ENCODE measurements at places on chromosomes 2 and 18.

GRCh38 chr2:37713258-37713700 is 41.8 kb upstream of the CDC42EP3 start:
- DNase-seq: no peak

DNA sequence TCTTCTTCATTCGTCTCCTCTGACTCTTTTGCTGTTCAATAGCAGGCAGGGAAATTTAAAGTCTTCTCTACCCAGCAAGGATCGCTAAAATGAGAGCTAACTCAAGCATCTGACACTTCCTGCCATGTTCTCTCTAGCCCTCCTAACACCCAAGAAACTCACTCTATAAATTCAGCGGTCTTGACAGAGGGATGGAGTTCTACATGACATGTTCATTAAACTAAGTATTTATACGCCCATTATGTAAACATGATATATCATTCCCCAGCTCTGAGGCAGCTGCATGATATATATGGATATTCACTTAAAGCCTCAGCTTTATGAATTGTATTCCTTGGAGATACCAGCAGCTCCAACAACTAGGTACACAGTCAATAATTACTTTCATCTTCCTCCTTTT is 231.0 kb downstream of the METTL4 start:
- DNase-seq: no peak

GRCh38 chr18:72261590-72261989 is 282.6 kb downstream of the CBLN2 start:
- DNase-seq: no peak

GRCh38 chr2:134705861-134706586 is 12.8 kb downstream of the TMEM163 start:
- DNase-seq: no peak

DNA sequence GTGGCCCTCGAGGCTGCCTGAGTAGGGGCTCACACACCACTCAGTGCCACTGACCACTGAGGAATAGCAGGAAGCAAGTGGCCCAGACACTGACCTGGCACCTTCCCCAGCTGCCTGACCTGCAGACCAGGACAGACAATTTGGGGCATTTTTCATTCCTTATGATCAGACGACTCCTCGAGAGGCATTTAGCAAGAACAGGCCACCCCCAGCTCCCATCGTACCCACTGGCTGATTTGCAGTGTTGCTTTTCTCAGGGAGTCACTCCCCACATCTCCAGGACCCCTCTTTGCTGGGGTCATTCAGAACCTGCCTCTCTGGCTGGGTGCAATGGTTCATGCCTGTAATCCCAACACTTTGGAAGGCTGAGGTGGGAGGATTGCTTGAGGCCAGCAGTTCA is 185.7 kb downstream of the HAUS1 start:
- peak; percentile 7 for DNase-seq

- DNase-seq: peak; percentile 60
Observed at GRCh38 chr2:232611559-232612218, 21.7 kb upstream of the EFHD1 start.

GRCh38 chr2:180003073-180003472 is 4.0 kb downstream of the CWC22 start:
- no peak for DNase-seq

DNA sequence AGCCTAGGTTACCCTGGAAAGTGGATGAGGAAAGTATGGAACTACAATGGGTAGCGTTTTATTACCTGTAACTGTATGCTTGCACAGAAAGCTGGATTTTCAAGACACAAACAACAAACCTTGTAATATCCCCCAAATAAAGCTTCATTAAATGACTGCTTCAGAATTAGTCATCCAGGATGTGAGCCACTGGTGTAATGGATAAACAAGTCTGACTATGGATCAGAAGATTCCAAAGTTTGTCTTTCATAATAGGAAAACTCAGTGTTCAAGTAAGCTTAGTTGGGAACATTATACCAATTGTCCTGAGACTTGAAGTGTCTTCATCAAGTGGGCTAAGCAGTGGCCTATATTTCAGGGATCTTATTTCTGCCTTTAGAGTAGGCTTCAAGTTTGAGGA is 518.8 kb downstream of the LRP1B start:
- no peak for DNase-seq

GRCh38 chr2:71830497-71831192 is 317.0 kb downstream of the CYP26B1 start:
- DNase-seq: no peak

DNA sequence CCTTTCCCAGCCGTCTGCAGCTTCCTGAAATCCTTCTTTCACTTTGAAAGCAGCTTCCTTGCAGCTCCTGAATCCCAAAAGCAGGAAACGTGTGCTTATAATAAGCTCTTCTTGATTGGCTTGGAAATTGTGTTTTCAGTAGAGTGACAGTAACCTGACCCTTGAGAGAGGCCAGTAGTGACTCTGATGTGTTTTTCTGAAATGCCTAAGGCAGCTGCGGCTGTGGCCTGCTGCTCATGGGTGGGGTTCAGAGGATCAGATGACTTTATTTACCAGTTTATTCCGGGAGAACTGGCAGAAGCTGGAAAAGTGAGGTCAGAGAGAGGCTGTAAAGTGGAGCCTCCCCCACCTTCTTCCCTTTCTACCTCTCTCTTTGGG is 31.9 kb upstream of the RPIA start:
- no peak for DNase-seq

- DNase-seq: no peak
Observed at GRCh38 chr2:72361521-72361920, 213.9 kb upstream of the CYP26B1 start.

DNA sequence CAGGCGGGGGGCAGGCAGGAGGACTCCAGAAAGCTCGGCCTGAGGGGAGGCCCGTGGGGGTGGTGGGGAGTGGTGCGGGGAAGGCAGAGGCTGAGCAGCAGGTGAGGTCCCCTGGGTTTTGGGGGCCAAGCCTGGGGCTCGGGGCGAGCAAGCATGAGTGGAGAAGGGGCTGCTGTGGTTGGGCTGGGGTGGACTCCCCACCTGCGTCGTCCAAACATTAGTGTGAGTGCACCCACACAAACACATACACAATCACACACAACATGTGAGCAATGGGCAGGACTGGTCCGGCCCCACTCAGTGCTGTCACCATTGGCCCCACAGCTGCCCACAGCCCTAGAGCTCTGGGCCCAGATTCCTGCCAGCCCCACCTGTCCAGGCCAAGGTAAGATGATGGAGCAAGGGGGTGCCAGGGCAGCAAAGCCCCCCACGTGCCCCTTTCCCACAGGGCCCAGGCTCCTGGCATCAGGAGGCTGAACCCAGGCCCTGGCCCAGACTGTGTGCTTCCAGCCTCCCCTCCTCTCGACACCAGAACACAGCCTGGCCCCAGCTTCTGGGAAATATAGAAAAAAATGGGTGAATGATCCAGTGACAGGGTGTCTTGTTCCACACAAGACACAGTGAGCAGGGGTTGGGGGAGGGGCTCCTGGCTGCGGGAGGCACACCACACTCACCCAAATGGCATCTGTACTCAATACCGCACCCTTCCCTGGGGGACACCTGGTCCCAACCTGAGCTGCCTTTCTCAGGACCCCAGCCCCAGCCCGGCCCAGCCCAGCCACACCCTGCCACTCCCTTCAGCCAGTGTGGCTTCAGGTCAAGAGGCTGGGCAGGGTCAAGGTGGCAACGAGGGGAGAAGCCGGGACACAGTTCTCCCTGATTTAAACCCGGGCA is 463 bp upstream of the ALPP start:
- no peak for DNase-seq

GRCh38 chr2:96616535-96616934 is 21.6 kb downstream of the KANSL3 start:
- no peak for DNase-seq

DNA sequence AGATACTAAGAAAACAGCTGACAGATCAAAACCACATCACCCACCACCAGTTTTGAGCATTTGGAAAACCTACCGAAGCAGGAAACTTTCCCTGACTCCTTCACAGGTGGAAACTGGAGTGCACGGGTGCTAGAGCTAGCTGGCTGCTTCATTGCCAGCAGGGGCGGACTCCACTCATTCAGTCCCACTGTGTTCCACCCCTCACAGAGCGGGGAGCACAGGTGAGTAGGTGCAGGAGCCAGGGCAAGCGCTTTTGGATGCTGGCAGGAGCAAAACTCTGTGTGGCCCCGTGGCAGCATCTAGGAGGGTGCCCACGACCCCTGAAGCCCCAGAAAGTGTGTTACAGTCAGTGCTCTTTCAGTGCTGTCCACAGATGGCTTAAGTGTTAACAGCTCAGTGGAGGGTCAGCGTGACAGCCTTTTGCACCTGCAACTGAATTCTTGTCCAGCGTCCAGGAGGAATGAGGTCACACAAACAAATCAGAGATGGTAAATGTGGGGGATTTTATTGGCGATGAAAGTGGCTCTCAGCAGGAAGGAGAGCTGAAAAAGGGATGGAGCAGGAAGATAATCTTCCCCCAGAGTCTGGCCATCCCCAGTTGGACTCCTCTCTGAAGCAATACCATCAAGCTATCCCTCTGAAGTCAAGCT is 71.1 kb downstream of the TMEM163 start:
- no peak for DNase-seq

GRCh38 chr2:159030674-159031380 is 62.4 kb downstream of the TANC1 start:
- DNase-seq: no peak

GRCh38 chr2:186327251-186327868 is 158.7 kb upstream of the ZC3H15 start:
- no peak for DNase-seq

DNA sequence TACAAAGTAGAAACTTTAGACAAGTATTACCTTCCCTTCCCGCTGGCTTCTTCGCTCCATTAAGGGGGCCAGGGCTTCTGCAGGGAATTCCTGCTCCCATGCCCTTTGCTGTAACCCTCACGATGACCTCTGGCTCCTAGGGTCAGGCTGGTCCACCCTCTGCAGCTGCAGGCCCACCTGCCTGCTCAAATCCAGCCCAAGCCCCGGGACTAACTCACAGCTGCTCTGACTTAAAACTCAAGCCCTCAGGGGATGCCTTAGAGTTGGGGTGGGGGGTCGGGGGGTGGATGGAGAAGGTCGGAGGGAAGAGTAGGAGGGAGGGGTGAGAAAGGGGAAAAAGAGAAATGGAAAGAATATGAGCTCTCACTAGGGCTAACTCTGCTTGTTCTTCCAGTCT is 4.9 kb downstream of the IGFBP5 start:
- DNase-seq: no peak

GRCh38 chr2:172480301-172481218 is 53.2 kb downstream of the ITGA6 start:
- no peak for DNase-seq

- no peak for DNase-seq
Observed at GRCh38 chr2:185828326-185828725, 89.7 kb downstream of the FSIP2 start.

- DNase-seq: no peak
Observed at GRCh38 chr2:157143901-157144300, 113.6 kb upstream of the GALNT5 start.

- DNase-seq: no peak
Observed at GRCh38 chr2:121319941-121320340, 34.9 kb upstream of the TFCP2L1 start.

GRCh38 chr2:50111067-50111466 is 920.9 kb downstream of the NRXN1 start:
- no peak for DNase-seq

GRCh38 chr2:195642027-195642678 is 14.9 kb upstream of the SLC39A10 start:
- DNase-seq: no peak

GRCh38 chr2:56380861-56381260 is 197.1 kb downstream of the CCDC85A start:
- DNase-seq: no peak

GRCh38 chr2:83757329-83757728 is 701.8 kb downstream of the SUCLG1 start:
- no peak for DNase-seq

- DNase-seq: peak; percentile 64
Observed at GRCh38 chr18:34659579-34660517, 50.2 kb upstream of the DTNA start.

DNA sequence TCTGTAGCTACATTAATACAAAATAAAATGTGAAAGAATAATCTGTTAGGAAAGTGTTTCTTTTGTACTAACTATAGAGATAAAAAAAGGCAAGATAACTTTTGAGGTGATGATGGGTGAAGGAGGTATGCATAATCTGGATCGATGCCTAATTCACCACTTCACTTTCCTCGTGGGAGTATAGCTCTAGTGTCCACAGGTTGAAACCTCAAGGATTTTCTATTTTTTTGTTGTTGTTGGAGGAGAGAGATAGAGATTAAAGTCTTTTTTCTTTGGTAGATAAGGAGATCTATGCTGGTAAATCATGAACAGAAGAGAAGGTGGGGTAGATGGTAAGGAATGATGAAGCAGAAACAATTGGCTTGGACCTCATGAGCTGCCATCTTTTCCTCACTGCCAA is 635.3 kb upstream of the ZEB2 start:
- DNase-seq: no peak

GRCh38 chr2:235693279-235693678 is 199.4 kb downstream of the AGAP1 start:
- no peak for DNase-seq

GRCh38 chr18:62577765-62578164 is 54.9 kb downstream of the ZCCHC2 start:
- no peak for DNase-seq

GRCh38 chr2:159086342-159086741 is 117.9 kb downstream of the TANC1 start:
- DNase-seq: no peak

DNA sequence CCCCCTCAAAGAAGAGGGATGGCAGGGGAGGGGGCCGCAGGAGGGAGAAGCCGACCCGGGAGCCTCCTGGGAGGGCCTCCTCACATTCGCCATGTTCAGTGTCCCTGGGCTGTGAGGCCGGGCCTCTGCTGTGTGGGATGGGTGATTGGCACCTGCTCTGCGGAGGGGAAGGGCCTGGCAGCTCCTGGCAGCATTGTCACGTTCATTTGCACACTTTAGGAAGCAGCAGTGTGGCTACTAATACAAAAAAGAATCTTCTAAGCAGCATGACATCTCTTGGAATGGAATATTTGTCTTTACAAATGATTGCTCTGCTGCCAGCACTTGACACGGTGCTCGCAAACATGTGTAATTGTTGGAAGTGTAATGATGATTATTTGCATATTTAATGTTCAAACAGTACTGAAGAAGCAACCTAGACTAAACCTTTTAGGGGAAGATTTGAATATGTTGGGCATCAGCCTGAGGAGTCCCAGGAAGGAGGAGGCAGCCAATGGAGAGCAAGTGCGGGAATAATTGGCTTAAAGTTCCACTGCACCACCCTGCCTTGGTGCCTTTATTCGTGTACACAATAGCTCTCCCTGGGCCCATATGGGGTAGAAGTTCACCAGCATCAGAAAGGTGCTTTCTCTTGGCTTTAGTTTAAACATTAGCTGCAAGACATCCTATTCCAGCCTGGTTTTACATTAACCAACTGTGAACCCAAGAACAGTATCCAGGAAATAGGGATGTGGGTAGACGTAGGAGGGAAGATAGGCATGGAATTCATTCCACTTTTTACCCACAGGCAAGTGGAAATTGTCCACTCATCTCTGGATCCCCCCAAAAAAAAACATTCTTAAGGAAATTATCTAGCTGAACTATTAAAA is 404.9 kb downstream of the TMEM182 start:
- DNase-seq: no peak

Data from right forelimb (tissue), 1 donor.